ENCODE measurements at places on chromosomes 12 and 14. TPM values are rescaled to one million over a fixed set of nuclear protein-coding genes. Genes with fewer than 3 reads are reported as not detected.

GRCh38 chr12:106984588-106985137, 2.3 kb downstream of the MTERF2 start:
- no peak for DNase-seq

DNA sequence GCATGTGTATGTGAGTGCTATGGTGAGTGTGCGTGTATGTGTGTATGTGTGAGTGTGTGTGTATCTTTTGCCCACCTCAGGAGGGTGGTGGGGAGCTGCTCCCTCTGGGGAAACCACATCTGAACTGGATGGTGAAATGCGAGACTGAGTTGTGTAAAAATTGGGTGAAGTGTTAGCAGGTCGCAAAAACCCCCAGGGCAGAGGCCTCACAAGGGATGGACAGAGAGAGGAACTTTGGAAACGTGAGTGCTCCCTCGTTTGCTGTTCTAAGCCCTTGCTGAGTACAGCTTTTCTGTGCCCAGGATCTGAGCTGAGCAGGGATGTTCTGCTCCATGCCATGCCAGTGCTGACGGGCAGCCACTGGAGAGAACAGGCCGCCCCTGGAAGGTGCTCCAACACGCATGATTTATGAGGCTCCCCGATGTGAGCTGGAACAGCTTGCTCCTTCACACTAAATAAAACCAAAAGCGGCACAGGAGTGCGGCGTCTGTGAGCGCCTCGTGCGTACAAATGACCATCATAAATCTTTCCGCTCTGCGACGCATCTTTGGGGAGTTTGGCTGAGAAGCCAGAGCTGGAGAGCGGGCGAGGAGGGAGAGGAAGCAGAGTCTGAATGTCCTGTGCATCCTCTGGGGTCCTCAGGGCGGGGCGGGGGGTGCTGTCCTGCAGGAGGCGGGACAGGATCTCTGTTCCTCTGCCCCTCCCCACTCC, 14.1 kb upstream of the GALNT9 start:
- no peak for DNase-seq

DNA sequence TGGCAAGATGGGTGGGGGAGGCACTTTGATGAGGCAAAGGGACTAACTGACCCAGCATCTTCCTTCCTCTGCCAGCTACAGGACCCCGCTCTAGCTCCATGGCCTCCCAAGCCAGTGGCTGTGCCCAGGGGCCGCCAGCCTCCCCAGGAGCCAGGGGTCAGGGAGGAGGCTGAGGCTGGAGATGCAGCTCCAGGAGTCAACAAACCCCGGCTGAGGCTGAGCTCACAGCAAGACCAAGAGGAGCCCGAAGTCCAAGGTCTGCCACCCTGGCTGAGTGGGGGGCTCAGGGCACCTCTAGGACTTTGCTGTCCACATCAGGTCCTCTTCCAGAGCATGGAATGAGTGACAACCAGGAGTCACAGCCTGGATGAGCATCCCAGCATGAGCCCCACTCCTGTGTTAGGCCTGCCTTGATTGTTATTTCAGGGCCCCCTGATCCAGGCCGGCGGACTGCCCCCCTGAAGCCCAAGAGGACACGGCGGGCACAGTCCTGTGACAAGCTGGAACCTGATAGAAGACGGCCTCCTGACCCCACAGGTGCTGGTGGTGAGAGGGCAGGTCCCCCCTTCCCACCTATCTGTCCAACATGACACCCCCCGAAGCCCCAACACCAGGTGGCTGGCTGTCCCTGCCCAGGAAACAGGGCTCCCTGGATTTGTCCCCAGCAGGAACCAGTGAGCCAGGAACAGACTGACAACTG, 2.5 kb upstream of the CPNE6 start:
- no peak for DNase-seq

- no peak for DNase-seq
These were observed 68.7 kb downstream of the CCDC91 start for GRCh38 chr12:28258998-28259397.

DNA sequence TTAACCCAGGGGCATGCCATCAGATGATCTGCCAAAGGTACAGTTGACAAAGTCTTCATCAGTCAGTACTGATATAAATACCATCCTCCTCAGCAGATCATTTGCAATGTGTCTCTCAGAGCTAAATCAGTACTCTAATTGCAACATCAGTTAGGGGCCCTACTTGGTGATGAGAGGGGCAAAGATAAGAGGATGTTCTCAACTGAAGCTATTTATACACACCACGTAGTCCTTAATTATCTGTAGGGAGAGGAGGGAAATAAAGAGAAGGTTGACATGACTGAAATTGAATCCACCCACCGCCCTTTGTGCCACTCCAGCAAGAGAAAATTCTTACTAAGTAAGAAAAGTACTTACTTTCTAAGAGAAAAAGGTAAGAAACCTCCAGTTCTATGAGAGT, 157.8 kb upstream of the NUDT4 start:
- DNase-seq, result no peak

- no peak for DNase-seq
These were observed 101.5 kb downstream of the ELK3 start for GRCh38 chr12:96295532-96296160.

GRCh38 chr12:78359520-78359919, 505.1 kb upstream of the SYT1 start:
- no peak for DNase-seq

GRCh38 chr12:96994900-96995299, 87.8 kb downstream of the NEDD1 start:
- DNase-seq, result no peak

DNA sequence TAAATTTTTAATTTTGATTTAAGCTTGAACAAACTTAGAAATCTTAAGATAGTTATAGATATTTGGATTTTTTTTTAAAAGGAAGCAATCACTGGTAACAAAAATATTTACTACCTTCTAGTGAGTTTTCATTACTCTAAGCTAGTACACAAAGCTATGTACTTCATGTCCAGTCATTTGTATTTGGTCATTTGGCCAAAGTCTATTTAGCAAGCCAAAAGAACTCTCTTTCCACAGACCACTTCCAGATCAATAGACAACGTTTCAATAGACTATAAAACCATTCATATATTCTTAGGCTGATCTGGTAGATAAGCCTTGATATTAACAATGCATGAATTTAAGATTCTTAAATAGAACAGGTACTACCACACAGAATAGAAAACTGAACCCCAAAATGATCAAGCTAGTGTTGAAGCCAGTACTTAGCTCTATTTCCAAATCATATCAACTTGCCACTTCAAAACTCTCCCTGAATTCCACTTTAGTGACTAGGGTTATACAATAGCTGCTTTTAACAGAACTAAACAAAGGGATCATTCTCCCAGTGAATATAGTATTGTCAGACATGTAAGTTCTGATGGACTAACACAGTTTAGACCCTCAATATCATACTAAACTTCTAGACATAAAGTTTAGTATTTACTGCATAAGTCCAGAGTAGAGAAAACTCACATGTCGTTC, 21.7 kb downstream of the CAPRIN2 start:
- DNase-seq, result no peak

DNA sequence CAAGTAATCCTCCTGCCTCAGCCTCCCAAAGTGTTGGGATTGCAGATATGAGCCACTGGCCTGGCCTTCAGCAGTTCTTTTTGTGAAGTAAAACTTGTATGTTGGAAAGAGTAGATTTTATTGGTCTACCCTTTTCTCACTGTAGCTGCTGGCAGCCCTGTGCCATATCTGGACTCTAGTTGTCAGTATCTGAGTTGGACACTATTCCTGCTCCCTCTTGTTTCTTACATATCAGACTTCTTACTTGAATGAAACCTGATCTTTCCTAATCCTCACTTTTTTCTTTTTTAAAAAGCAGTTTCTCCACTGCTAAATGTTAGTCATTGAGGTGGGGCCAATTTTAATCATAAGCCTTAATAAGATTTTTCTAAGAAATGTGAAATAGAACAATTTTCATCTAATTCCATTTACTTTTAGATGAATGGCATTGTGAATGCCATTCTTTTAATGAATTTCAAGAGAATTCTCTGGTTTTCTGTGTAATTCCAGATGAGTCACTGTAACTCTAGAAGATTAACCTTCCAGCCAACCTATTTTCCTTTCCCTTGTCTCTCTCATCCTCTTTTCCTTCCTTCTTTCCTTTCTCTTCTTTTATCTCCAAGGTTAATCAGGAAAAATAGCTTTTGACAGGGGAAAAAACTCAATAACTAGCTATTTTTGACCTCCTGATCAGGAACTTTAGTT, 88.7 kb downstream of the APAF1 start:
- no peak for DNase-seq

GRCh38 chr12:6693832-6694355, 4.7 kb upstream of the ZNF384 start:
- DNase-seq, result no peak

- DNase-seq, result no peak
These were observed 147.8 kb downstream of the ATXN7L3B start for GRCh38 chr12:74685385-74685784.

GRCh38 chr12:2687058-2687457, 107.7 kb upstream of the FKBP4 start:
- DNase-seq, result no peak

- DNase-seq, result no peak
These were observed 173.8 kb downstream of the BCAT1 start for GRCh38 chr12:24775073-24775472.

- no peak for DNase-seq
These were observed 11.1 kb upstream of the NINJ2 start for GRCh38 chr12:674272-674781.

DNA sequence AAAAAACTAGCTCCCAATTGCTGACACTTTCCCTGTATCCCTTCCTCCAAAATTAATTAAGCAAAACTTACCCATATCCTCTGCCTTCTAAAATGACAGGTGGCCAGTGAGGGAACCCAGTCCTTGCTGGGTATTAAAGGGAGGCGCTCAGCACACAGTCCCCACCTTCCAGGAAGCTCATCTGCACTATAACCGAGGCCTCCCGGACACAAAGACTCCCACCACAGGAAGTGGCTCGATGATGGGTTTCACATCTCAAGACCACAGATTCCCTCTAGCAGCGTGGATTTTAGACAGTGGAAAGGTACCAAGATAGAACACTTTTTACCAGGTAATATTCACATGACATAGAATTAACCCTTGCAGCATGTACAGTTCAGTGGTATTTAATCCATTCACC, 126.8 kb upstream of the NCOR2 start:
- DNase-seq, result no peak

Gene TMEM132D
- total RNA-seq, result not detected

Gene OAS1
- 14.2 TPM for total RNA-seq

Gene CCDC177
- total RNA-seq, result not detected

Gene RAPGEF3
- 35.8 TPM for total RNA-seq

Gene ZCRB1
- 26.5 TPM for total RNA-seq

Gene COCH
- 0.18 TPM for total RNA-seq

Gene STAC3
- 0.07 TPM for total RNA-seq

Gene TEAD4
- total RNA-seq, result 26.2 TPM
